ENCODE measurements at places on chromosomes 1 and 21.

DNA sequence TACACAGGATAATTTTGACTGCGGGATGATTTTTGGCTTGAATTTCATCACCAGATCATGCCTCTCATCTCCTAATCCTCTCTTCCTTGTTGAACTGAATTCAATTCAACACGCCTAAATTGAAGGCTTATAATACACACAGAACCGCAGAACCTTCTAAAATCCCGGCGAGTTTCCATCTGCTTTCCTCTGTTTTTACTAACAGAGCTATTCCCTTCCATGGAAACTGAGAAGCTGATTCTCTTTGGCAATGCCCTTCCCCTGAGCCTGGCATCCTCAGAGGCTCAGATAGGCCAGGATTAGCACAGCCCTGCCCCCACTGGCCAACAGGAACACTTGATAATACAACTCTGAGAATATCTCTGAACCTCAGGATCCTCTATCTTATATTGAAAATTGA, 130.2 kb downstream of the CAPN8 start:
- DNase-seq = no peak

GRCh38 chr1:162629651-162630050, 2.6 kb upstream of the DDR2 start:
- DNase-seq = no peak

GRCh38 chr1:46062651-46063319, 69.6 kb downstream of the PIK3R3 start:
- DNase-seq = no peak

GRCh38 chr1:177181631-177182291, 11.0 kb downstream of the BRINP2 start:
- DNase-seq = peak; percentile 27

DNA sequence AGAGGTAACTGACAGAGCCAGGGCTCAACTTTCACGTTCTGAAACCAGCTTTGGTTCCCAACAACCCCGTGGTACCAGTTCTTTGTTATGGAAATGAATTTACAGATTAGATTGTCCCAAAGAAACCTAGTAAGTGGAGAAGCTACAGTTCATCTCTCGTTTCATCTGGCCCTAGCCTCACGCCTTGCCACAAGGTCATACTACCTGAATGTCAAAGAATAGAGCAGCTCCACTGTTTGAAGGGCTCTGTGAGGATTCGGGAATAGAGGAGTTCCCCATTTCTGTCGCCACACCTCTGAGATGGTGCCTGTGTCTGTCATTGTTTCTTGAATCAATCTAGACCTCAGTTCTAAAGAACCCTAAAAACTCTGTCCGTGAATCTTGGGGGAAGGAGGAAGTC, 15.0 kb upstream of the CDC42 start:
- DNase-seq = no peak

DNA sequence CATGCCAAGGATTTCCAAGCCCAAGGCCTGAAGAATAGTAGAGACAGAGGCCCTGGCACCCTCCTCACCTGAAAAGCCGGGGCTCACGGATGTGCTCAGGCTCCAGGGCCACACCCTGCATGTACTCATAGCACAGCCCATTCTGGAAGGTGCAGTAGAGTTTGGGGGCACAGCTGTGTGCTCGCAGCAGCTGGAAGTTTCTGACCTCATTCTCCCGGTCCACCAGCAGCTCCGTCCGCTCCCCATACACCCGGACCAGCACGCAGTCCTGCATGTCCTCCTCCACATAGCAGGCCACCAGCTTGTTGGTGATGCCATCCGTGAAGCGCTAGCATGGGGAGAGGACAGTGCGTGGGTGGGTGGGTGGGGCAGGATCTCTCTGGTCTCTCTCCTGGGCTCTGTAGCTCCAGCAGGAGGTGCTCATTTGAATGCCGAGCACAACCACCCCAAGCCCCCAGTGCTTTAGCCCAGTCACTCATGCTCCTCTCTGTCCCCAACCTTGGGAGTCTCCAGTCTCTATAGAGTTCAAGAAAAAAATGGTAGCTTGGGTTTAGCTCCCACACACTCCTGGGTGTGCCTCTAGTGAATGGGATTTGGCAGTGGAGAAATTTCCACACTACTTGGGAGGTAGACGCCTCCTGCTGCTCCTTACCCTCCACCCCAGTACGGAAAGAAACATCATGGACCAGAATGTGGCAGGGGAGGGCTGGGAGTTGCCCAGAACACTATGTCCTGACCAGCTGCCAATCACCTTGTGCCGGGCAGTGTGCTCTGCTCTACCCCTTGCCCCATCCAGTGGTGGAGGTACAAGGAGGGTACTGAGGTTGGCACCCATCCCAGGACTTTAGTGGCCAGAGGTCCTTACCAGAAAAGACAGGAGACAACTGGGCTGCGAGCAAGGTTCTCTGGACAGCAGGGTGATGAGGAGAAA, 1.9 kb downstream of the ETNK2 start:
- DNase-seq = no peak

DNA sequence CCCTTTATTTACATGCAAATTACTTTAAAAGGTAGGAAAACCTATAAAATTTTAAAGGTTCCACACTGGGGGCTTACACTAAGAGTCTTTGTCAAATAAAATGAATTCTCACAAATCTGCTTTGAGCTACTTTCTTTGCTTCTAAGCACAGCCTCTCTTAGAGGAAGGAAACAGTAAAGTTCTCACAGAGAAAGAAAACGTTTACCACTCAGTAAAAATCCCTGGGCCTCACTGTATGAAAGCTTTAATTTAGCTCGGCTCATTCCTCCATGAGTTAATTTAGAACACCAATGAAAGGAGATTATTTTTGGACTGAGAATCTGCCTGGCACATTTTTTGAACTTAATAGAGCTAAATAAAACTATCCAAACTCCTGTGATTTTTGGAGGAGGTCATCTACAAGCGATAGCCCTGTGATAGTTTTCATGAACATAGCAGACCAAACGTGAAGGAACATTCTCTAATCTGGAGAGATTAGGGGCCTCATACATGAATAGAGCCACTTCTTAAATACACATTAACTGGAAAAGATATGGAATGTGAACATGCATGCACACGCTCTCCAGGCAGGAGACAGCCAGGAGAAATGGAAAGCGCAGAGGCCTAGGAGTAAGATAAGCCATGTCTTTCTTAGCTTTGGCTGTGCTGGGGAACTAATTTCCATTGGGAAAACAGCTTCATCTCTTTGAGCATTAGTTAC, 32.8 kb downstream of the PRRX1 start:
- DNase-seq = no peak

DNA sequence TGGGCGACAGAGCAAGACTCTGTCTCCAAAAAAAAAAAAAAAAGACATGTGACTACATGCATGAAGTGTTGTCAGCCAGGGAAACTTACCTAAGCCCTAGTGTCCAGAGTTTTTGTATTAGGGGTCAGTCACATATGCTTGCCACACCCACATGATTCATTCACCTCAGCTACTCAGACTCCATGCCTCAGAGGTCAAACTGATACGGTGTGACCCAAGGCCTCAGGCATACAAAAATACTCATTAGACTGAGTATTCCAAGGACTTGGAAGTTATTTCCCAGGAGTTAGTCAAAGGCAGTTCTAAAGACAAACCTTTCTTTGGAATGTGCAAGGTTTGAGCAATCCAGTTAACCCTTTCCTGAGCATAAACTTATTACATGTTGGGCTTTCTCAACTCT, 6.3 kb upstream of the TRIM33 start:
- DNase-seq = no peak
